Right lobe of liver (tissue), 6 donors: ENCODE measurements at places on chromosomes 4 and X.
A peak's percentile ranks its signal among the peaks of the same experiment; 100 is the strongest.

DNA sequence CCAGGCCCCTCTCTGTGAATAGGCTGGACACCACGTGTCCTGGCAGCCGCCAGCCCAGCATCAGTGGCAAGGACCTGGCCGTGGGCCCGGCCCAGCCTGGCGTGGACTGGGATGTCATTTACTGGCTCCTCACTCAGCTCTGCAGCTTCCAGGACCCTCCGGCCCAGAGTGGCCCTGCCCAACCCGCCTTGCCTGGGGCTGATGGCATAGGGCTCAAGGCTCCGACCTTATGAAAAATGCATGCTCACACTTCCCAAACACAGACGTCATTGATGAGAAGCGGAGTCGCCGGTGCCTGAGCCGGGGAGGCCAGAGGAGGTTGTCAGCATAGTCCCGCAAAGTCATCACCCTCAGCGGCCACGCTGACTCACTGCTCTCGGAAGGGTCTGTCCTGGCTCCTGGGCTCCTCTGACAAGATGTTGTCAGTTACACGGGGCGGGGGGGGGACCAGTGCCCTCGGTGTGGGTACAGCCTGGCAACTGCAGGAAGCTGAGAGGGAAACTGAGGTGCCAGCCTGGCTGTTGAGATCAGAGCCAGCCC lies 14.3 kb downstream of the CFAP99 start:
- H3K27me3 ChIP-seq, result no peaks in the 10 kb centered on the region
- no peak for DNase-seq
- no peaks in the 10 kb centered on the region for H3K36me3 ChIP-seq

DNA sequence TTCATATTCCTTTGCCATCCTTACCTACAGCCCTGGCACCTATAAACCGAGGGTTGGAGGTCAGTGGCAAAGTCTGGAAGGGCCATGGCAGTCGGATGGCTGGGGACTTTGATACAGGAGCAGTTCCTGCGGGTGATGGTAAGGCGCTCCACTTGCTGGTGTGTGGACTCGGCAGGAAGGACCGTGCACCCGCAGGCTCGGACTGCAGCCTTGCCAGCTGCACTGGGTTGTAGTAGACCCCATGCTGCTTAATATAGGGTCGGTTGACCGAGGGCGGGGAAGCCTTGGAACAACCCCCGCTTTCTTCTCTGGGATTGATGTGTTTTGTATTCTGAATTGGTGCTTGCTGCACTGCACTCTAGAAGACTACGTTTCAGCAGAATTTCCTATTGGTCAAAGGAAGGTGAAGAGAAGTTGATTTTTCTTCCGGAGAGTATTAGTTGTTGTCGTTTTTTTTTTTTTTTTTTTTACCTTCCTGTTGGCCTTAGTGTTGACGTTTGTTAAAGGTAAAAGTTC lies 638 bp downstream of the BLTP1 start:
- peak overlapping the region; percentile 73 for H3K4me3 ChIP-seq
- peak overlapping the region; percentile 79 for H3K27ac ChIP-seq

GRCh38 chrX:52261125-52261462 lies 76.4 kb downstream of the MAGED4 start:
- H3K36me3 ChIP-seq, result no peaks in the 10 kb centered on the region
- peak overlapping the region; percentile 77 for H3K27ac ChIP-seq
- peak overlapping the region; percentile 55 for H3K4me3 ChIP-seq
- H3K4me1 ChIP-seq, result peaks cover 5% of the 10 kb centered on the region

GRCh38 chrX:47664737-47665136 lies 5.8 kb upstream of the UXT start:
- H3K4me3 ChIP-seq, result no peak overlapping the region
- no peak for DNase-seq
- no peaks in the 10 kb centered on the region for H3K27me3 ChIP-seq
- no peaks in the 10 kb centered on the region for H3K4me1 ChIP-seq
- no peak overlapping the region for H3K27ac ChIP-seq

DNA sequence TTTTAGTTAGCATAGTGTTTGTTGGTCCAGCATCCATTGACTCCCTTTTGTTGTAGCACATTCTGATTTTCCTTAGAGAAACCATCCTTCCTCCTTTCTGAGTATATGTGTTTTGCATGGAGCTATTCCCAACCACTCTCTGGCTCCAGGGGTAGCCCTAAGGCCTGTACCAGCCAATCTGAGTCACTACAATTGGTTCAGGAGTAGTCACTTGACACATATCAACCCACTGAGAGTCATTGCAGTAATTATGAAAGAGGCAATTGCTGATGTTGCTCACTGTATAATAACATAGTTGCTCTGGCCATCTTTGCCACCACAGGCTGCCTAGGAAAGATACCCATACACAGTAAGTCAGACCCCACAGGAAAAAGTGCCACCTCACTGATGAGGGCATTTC lies 71.2 kb upstream of the GRID2 start:
- no peaks in the 10 kb centered on the region for H3K27me3 ChIP-seq
- no peak overlapping the region for H3K27ac ChIP-seq
- no peaks in the 10 kb centered on the region for H3K36me3 ChIP-seq

DNA sequence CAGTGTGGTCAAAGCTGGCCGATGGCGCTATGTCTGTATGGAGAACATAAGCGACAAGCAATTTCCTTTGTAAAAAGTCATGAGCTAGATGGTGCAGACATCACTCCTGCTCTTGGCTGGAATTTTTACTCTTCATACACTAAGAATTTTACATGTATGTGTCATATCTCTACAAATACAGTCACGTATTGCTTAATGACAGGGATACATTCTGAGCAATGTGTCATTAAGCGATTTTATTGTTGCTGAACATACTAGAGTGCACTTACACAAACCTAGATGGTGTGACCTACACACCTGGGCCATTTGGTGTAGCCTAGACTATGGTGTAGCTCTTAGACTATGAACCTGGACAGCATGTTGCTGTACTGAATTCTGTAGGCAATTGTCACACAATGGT lies 185.4 kb downstream of the SOWAHB start:
- H3K27ac ChIP-seq, result no peak overlapping the region
- H3K4me3 ChIP-seq, result no peak overlapping the region
- H3K36me3 ChIP-seq, result peaks cover 5% of the 10 kb centered on the region
- DNase-seq, result no peak
- no peaks in the 10 kb centered on the region for H3K27me3 ChIP-seq
